Sciatic nerve (tissue), 2 donors: ENCODE measurements at places on chromosomes 2 and 18.

DNA sequence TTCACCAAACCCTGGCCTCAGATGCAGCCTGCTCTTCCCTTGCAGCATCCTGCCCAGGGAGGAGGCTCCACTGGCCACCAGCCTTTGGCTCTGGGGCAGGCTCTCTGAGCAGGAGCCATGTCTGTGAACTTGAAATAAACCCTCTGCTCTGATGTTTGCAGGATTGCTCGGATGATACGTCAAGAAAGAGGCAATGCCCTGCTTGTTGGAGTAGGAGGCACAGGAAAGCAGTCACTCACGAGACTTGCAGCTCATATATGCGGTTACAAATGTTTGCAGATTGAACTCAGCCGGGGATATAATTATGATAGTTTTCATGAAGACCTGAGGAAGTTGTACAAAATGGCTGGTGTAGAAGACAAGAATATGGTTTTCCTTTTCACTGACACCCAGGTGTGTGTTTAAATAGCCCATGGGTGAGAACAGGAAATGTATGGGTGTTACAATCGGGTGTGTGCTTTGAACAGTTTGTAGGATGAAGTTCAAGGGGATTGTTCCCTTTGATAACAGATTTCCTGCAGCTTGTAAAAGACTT is 177.9 kb downstream of the DNAH6 start:
- no peak for DNase-seq

GRCh38 chr18:48715711-48716361 is 177.0 kb downstream of the CTIF start:
- DNase-seq = no peak

- no peak for DNase-seq
These were observed 60.1 kb downstream of the LIMS1 start for GRCh38 chr2:108594132-108594981.

DNA sequence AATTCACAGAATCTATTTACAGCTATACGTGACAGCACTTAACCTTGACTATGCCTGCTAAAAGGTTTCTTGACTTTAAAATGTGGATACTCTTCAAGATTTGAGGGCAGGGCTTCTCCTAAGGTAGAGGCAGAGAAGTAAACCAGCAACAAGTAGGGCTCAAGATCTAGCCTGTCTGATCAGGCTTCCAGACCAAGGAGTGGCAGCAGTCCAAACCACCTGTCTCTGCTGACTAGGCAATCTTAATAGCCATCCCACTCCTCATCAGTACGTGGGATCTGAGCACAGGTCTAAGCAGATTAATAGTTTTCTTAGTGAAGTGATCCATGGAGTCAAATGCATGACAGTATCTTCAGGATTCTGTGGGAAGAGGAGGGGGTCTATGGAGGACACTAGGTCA is 100.4 kb downstream of the GPD2 start:
- DNase-seq = no peak

GRCh38 chr2:205709319-205709718 is 27.0 kb downstream of the NRP2 start:
- DNase-seq = no peak

- no peak for DNase-seq
These were observed 113.4 kb upstream of the RAB27B start for GRCh38 chr18:54714851-54715250.

DNA sequence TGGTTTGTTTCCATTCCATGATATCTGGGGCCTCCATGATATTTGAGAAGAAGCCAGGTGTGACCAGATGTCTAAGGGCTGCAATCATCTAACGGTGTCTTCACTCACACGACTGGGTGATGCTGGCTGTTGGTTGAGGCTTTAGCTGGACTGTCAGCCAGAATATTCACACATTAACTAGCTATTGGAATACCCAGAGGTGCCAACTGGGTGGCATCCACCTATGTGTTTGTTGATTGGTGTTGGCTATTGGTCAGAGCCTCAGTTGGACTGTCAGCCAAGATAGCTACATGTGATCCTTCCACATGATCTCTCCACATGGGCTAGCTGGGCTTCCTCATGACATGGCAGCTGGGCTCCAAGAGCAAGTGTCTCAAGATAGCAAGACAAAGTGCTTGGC is 117.4 kb downstream of the CDCA7 start:
- DNase-seq = no peak

DNA sequence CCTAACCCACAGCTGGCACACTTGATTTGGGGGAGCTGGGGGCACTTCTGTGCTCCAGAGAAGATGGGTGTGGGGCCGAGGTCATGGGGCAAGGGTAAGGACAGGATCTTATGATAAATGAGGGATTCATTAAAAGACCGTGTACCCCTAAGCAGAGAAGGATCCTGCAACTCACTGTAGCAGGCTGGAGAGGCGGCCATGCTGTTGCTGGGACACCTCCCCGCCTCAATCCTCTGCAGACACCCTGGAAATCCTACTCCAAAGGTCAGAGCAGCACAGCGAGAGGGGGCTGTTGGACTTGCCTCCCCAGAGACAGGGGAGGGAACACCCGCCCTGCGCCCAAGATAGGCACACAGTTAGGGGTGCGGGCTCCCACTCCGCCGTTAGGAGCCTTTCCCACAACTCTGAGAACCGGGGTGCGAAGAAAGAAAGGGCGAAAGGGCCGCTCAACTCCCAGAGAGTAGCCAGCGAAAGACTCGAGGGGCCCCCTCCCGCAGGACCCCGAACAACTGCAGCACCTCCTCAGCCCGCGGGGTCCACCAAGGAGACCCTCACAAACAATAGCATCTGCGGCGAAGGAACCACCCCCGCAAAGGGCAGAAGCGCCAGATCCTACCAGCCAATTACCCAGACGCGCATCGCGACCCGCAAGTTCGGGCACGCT is 1.4 kb downstream of the PARD6G start:
- DNase-seq = no peak

- DNase-seq = no peak
These were observed 97.8 kb downstream of the VSNL1 start for GRCh38 chr2:17638196-17638743.
